GM23248 (cell line): ENCODE measurements at places on chromosomes 6 and 20.

DNA sequence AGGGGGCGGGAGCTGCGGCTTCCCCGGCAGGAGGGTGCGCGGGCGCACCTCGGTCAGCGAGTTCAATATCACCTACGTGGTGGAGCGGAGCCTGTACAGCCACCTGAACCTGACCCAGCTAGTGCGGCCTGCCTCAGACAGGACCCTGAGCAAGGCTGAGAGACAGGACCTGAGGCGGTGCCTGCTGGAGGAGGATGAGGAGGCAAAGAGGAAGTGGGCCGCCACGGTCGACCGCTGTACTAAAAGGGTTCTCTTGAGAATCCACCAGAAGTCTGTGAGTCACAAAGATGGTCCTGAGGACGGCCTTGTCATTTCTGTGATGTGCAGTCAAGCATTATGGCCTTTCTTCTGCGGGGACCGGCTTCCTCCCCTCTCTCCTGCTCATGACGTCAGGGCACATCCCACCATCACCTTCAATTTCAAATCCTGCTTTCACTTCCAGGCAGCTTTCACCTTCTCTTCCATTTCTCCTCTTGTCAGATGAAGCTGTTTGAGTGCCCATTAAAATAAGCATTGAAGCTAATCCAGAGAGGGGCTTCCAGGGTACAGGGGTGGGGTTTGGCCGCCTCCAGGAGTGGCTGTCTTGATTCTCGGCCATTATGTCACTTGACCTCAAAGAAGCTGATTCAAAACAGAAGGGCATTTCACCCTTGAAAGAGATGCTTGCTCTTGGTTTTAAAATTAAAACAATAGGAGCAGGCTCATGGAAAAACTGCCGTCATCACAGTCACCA is 177.6 kb downstream of the SASH1 start:
- peak; percentile 51 for DNase-seq

DNA sequence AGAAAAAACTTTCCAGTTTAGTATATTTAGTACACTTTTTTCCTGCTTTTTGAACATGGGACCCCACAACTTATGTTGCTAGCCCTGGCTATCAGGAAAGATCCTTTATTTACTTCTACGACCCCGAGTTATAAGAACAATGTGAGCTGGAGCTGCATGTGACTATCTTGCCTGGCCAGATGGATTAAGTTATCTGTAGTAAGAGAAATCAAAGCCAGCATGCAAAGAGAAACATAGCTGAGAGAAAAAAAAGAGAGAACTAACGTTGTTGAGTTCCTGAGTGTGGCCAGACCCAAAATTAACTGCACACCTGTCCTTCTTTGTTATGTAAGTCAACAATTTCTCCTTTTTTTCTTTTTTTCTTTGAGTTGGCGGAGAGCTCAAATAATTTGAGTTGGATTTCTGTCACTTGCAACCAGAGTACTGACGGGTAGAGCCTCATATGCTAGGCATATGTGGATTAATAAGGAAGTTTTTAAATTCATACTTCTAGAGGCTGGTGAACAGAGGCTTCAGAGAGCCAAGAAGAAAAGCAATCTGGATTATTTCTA is 219.5 kb downstream of the HACE1 start:
- DNase-seq = no peak

DNA sequence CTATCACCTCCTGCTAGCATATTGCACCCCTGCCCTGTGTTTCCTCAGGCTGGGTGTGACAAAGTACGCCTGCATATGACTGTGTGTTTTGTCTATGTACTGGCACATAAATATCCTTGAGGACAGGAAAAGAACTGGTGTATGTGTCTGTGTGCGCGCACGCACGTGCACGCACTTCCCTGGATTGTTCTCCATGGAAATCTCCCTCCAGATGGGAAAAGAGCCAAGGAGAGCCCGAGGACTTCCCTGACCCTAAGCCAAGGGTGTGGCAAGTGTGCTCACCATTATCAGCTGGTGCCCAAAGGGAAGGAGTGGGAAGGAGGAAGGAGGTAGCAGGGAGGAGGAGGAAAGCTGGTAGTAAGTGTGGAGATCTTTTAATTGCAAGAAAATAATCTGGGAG is 117.6 kb downstream of the HIVEP2 start:
- no peak for DNase-seq

GRCh38 chr20:41526327-41526726 is 91.8 kb downstream of the CHD6 start:
- DNase-seq = no peak

- DNase-seq = peak; percentile 50
Observed at GRCh38 chr6:120355822-120356221, 978.5 kb downstream of the TBC1D32 start.

GRCh38 chr6:131116755-131117360 is 18.4 kb upstream of the AKAP7 start:
- peak; percentile 69 for DNase-seq

GRCh38 chr20:2001119-2001518 is 7.3 kb upstream of the PDYN start:
- no peak for DNase-seq

GRCh38 chr6:166499350-166500163 is 86.9 kb downstream of the RAMACL start:
- no peak for DNase-seq

- peak; percentile 42 for DNase-seq
Observed at GRCh38 chr20:35087791-35088190, 4.8 kb downstream of the TRPC4AP start.

DNA sequence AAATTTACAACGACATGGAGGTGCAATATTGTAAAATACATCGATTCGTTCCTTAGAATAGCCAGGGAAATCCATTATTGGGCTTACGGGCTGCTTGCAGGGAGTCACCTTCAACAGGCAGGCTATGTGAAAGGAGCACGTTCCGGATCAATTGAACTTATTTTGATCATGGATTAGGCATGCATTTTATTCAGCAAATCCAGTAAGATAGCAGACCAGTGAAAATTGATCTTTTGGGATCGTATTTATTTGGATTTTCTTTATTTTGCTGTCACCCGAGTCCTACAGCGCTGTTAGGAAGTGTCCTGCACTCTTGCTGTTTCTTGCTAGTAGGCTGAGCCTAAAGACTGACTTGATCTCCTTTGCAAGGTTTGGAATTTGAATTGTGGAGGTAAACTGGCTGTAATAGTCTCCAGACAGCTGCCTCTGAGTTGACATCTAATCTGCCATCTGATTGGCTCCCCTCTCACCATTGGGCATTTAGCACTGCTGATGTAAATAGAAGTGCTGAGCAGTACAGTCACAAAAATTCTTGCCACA is 3.0 kb downstream of the ARID1B start:
- peak; percentile 92 for DNase-seq

GRCh38 chr20:37259031-37259430 is 2.6 kb downstream of the GHRH start:
- DNase-seq = no peak

GRCh38 chr6:18501663-18502013 is 114.5 kb downstream of the RNF144B start:
- peak; percentile 70 for DNase-seq

DNA sequence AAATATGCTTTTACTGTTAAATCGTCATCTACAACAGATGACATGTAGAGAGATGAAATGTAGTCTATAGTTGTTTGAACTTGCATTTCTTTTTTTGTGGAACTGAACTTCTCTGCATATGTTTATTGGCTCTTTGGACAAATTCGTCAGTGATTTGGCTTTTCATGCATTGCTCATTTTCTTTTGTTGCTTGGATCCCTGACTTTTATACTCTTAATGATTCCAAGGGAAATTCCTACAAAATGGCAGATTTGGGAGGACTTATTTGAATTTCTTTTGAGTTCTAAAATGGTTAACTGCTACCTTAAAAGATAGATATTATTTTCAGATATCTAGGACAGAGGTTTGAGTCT is 65.4 kb downstream of the UTRN start:
- no peak for DNase-seq

DNA sequence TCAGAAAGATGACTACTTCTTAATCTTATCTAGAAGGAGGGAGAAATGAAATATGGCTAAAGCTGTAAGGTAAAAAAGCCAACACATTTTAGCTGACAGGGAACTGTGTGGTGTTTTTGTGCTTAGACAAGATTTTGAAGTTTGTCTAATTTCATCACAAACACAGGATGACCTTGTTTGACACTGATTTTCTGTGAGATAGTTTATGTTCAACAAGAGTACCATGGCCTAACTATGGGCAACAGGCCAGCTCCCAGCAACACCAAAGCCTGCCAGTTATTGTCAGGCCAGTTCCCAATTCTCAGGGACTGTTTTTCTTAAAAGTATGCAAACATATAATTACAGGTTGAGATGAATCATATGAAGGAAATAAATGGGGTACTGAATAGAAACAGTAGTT is 5.5 kb upstream of the ABCF1 start:
- no peak for DNase-seq

DNA sequence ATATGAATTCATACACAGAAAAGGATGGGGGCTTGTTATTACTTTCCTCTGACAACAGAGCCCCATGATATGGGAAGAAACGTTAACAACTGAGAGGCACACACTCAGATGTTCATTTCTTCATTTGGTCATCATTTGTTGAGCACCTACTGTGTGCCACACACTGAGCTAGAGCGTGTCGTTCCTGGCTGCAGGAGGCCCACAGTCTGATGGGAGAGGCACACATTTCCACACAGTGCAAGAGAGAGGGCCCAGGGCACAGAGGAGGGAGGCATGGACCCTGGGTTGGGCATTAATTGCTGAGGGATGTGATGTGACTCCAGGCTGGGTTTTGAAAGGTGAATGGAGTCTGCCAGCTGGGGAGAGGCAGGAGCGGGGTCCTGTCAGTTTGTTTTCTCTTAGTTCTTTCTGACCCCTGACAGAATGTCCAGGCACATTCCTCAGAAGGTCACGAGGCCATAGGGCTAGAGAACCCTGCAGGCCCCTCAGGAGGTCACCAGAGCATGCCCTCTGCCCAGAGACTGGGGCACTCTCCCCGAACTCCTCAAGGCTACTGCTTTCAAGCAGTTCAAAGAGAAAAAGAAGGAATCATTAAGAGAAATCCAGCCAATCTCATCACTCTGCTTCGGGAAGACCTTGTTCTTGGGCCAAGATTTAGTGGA is 216.2 kb downstream of the UST start:
- DNase-seq = no peak

- DNase-seq = no peak
Observed at GRCh38 chr20:20214757-20215275, 153.1 kb upstream of the INSM1 start.

- no peak for DNase-seq
Observed at GRCh38 chr6:87012743-87013142, 75.4 kb downstream of the HTR1E start.

DNA sequence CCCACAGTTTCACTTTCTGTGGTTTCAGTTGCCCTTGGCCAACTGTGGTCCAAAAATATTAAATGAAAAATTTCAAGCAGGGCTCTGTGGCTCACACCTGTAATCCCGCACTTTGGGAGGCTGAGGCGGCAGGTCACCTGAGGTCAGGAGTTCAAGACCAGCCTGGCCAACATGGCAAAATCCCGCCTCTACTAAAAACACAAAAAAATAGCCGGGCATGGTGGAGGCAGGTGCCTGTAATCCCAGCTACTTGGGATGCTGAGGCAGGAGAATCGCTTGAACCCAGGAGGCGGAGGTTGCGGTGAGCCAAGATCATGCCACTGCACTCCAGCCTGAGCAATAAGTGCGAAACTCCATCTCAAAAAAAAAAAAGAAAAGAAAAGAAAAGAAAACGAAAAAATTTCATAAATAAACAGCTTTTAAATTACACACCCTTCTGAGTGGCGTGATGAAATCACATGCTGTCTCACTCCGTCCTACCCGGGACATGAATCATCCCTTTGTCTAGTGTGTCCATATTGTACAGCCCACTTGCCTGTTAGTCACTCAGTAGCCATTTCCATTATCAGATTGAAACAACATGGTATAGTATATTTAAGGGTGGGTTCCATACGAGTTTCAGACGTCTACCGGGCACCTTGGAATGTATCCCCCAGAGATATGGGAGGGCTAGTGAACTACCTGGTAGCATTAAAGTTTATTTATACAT is 11.7 kb downstream of the PTPRK start:
- DNase-seq = peak; percentile 95

GRCh38 chr6:105642708-105643107 is 239.8 kb upstream of the PREP start:
- DNase-seq = peak; percentile 23
